Stimulated activated CD8-positive, alpha-beta memory T cell treated with anti-CD3 and anti-CD28 coated beads, Interleukin-2, amount 100 ng/mL, for 1 hour (primary cell): ENCODE measurements at places on chromosomes 3 and 15.

- no peak for DNase-seq
Observed at GRCh38 chr3:119631516-119631915, 28.9 kb downstream of the POPDC2 start.

DNA sequence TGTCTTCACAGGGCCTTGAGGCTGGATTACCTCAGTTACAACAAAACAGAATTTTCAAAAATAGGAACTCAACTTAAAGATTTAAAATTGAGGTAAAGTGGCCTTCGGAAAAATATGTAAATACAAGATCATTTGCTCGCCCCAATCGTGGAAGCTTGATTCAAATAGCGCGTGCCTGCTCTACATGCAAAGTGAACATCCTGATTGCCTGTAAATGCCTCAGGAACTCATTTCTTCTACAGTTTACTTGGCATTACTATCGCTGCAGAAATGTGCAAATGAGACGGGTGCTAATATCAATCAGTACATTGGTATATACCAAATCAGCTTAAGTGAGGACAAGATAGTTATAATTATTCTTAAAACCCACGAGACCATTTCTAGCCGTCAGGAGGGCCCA lies 159.2 kb downstream of the XXYLT1 start:
- no peak for DNase-seq

DNA sequence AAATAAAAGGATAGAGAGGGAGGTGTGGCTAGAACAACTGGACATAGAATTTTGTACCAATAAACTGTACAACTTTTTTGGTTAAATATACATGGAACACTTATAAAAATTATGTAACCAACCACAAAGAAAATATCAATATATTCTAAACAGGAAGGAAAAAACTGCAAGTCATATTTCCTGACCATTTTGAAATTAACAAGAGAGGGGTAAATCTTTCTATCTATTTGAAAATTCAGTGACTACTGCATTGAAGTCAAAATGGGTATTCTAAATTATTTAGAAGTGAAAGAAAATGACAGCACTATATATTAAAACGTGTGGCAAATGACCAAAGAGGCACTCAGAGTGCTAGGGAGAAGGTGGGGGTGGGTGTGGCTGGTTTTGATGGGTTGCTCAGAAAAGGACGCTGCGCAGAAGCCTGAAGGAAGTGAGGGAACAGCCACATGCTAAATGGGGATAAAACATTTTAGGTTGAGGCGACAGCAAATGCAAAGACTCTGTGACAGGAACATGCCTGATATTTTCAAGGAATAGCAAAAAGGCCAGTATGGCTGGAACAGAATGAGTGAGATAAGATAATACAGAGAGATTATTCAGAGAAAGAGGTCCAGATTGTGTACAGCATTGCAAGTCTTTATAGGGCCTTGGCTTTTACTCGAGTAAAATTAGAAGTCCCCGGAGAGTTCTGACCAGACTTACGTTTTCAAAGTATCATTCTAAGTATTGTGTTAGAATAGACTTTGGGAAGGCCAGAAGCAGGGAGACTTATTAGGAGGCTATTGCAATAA lies 41.1 kb downstream of the ERICH6 start:
- no peak for DNase-seq

DNA sequence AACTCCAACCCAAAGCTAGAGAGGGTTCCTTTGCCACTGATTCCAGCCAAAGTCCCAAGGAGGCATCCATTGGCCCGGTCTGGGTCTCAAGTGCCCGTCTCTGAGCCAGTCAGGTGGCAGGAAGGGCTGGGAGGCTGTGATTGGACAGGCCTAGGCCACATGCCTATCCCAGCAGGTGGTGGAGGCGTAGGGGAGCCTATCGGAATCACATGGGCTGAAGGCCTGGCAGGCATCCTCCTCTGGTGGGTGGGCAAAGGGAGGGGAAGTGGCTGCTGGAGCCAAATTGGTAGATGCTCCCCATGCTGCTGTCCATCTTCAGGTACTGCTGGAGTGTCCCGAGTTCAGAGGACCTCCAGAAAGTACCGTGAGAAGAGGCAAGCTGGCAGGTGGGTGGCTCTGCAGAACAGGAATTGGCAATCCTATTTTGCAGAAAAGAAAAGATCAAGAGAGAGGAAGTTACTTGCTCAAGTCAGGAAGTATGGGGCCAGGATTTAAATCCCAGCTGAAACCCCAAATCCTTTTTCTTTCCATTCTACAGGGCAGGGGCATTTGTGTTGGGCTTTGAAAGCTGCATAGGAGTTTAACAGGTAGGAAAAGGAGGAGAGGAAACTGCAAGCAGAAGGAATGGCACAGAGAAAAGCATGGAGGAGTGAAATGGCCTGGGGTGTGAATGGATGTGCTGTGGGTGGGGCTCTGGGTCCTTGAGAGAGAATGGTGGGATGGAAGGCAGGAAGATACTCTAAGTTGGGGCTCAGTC lies 3.7 kb downstream of the CHST13 start:
- DNase-seq = no peak

- DNase-seq = no peak
Observed at GRCh38 chr3:23202921-23203707, at the start of gene UBE2E2. Gene UBE2E2 (plus strand): TSS chr3:23203327.

- DNase-seq = no peak
Observed at GRCh38 chr3:175591375-175591774, 732.2 kb downstream of the NAALADL2 start.

- DNase-seq = no peak
Observed at GRCh38 chr3:185981621-185982020, 43.8 kb upstream of the TRA2B start.

- no peak for DNase-seq
Observed at GRCh38 chr3:39933986-39934693, 124.7 kb downstream of the MYRIP start.
